RKO (cell line): ENCODE measurements at places on chromosomes 5 and 9.

- peak; percentile 91 for DNase-seq
Observed at GRCh38 chr9:129143031-129143927, 32.1 kb downstream of the PTPA start.

DNA sequence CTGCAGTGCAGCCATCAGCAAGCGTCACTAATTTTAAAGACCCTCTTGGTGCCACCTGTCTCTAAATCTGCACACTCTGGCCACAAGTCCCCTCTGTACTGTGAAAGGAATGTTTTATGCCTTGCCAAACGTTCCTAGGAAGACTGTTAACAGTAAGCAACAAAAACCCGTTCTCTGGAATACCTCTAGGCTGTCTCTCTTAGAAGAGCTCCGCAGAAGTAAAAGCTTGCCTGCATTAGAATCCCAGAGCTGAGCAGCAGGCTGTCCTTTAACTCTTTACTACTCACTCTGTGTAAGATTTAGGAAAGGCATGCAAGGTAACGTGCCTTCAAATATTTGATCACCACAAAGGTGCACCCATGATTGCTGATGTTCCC lies 53.9 kb upstream of the C9orf72 start:
- no peak for DNase-seq

GRCh38 chr5:141695627-141696215 lies 13.7 kb upstream of the ARAP3 start:
- DNase-seq, result peak; percentile 79

DNA sequence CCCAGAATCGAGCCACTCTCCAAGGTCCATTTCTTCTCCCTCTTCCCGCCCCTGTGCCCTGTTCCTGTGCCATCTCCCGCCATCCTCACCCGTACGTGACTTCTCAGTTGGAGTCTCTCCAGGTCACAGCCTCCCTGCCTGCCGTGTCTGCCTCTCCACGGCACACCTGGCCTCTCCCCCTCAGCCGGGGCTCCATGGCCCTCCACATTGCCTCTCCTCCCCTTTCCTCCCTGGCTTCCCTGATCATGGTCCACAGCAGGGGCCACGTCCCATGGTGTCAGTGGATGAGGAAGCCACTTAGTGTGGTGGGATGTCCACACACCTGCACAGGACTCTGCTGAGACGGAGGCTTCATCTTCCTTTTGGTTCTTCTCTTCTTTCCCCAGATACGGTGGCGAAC lies 2.3 kb downstream of the PAEP start:
- DNase-seq, result no peak

- DNase-seq, result no peak
Observed at GRCh38 chr5:23483090-23483489, 24.3 kb upstream of the PRDM9 start.

GRCh38 chr5:166123717-166124116 lies 2167.7 kb upstream of the WWC1 start:
- DNase-seq, result no peak

- no peak for DNase-seq
Observed at GRCh38 chr5:5342784-5343183, 79.7 kb upstream of the ICE1 start.

DNA sequence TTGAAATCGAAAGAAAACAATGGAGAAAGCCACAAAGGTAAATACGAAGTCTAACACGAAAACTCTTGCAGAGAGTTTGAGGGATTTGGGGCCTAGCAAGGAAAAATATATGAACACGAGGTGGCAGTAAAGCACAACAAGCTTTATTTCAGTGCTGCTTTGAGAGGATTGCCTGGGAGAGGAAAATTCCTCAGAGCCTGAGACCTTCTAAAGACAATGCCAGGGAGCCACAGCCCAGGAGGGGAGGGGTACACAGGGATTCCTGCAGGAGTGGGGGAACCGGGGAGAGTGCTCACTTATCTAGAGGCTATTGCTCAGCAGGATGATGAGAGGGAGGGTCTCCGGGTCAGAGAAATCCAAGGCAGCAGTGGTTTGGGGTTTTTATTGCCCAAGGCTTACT lies 134.9 kb upstream of the ADCY2 start:
- peak; percentile 66 for DNase-seq

DNA sequence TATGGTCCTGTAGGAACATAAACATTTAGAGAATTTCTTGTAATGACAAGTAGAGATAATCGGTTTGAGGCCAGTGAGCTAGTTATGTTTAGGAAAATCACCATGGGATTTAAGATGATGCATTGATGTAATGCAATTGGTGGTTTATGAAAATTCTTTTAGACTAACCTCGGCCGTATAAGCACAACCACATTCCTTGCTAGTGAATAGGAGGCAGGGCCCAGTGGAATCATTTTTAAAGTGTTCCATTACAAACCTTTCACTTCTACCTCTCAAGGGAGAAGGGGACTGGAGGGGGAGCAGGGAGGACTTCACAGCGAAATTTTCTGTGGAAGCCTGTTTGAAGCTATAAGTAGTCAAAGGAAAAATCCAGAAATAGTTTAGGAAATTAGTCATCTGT lies 71.8 kb upstream of the NFIL3 start:
- DNase-seq, result peak; percentile 44

- DNase-seq, result no peak
Observed at GRCh38 chr9:113449376-113449775, 14.2 kb upstream of the RGS3 start.
